Stimulated activated CD4-positive, alpha-beta T cell treated with anti-CD3 and anti-CD28 coated beads, TNF-alpha, amount 100 ng/mL, for 4 hours (primary cell): ENCODE measurements at places on chromosomes 1 and 21.

DNA sequence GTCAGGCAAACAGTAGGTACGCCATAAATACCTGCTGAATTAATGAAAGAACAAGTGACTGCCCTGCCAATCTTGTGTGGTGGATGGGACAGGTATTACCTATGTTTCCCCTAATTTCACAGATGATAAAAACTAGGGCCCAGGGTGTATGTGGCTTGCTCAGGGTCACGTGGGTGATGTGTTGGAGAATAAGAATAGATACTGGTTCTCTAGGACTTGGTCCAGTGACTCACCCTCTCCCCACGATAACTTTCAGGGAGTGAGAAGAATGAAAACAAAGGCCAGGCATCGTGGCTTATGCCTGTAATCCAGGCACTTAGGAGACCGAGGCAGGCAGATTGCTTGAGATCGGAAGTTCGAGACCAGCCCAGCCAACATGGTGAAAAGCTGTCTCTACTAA, 26.7 kb downstream of the SLC26A9 start:
- DNase-seq: no peak

DNA sequence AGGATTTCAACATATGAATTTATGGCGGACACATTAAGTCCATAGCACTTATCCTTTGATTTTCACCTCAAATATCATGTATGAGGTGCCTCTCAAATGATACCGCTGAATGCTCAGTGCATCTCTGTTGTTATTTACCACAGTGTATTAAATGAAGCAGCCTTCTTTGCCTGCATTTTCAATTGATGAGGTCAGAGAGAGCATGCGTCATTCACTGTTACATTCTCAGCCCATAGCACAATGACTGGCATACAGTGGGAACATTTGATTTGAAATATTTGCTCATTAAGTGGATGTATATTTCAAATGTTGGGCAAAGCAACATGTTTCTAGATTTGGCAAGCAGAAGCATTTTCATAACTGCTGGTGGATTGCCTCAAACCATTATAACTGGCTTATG, 45.7 kb downstream of the LRRC7 start:
- DNase-seq: no peak

DNA sequence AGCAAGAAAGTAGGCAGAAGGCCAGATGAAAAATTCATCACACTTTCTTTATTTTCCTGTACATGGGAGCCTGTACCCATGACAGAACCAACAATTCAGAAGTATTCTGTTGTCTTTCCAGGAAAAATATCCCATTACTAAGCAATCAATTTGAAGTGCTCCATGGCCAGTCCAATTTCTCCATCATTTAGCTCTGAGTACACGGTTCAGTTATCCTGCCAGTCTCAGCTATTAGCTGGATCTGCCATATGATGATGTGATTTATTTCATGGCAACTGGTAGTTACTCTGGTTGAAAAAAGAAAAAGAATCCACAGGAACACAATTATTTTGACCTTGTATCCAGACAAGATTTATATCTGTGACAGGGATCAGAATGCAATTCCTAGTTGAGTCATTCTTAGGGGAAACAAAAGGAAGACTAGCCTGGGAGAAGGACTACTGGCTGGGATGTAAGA, 70.6 kb upstream of the GORAB start:
- no peak for DNase-seq

DNA sequence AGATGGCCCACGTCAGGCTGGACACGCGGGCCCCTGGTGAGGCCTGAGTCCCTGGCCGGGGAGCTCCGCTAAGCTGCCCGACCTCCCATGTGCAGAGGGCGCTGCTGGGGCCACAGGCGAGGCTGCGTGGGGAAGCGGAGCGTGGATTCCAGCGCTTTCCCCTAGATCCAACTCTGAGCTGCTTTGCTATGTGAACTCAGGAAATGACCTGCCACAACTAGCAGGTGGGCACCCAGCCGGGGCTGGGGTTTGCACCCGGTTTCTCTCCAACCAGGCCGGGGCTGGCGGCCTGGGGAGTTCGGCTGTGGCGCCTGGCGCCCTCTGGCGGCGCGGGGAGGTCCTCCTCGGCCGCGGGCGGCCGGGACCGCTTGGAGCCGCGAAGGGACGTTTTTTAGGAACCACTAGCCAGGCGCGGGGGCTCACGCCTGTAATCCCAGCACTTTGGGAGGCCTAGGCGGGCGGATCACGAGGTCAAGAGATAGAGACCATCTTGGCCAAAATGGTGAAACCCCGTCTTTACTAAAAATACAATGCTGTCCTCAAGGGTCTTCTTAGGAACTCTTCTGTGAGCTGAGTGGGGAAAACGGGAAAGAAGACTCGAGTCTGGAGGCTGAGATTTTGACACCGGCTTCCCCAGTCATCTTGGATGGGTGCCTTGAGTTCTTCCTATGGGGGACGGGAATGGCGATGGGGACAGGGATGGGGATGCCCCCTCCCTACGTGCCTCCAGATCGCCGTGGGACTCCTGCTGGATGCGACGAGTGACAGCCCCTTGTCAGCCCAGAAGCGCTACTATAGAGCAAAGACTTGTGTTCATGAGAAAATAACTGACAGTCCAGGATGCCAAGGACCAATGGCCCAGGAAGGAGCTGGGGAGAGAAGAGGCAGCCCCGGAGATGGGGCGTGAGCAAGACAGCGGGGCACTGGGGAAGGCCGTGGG, 12.6 kb downstream of the PYCR2 start:
- peak; percentile 49 for DNase-seq

GRCh38 chr1:6508816-6509189, 17.3 kb upstream of the PLEKHG5 start:
- DNase-seq: no peak

- DNase-seq: no peak
These were observed 52.5 kb downstream of the SIM2 start for GRCh38 chr21:36751383-36751782.

- no peak for DNase-seq
These were observed 3.7 kb downstream of the IRF6 start for GRCh38 chr1:209802117-209802779.

DNA sequence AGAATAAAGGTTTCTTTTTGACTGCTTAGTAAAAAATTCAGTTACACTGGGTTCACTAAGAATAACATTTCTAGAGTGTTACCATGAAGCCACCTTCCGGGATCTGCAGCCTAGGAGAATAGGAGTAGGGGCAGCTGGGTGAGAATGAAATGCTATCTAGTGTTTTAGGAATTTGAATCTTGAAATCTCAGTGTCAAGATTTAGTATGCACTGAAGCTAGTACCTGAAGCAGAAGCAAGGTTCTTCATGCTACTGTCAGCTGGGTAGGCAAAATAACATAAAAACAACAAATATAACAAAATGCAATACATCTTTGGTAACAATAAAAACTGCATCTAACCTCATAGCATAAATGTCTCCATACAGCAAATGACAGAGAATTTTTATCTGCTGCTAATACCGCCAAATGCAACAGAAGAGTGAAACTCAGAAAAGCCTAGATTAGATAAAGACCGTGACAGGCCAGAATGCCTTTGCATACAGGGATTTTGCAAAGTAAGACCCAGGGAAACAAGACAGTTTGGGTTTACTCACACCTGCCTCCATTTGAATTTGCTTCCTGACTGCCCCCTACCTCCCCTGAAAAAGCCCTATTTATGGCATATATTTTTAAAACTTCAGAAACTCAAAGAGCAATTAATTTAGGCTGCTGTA, 58.2 kb downstream of the GADD45A start:
- no peak for DNase-seq

DNA sequence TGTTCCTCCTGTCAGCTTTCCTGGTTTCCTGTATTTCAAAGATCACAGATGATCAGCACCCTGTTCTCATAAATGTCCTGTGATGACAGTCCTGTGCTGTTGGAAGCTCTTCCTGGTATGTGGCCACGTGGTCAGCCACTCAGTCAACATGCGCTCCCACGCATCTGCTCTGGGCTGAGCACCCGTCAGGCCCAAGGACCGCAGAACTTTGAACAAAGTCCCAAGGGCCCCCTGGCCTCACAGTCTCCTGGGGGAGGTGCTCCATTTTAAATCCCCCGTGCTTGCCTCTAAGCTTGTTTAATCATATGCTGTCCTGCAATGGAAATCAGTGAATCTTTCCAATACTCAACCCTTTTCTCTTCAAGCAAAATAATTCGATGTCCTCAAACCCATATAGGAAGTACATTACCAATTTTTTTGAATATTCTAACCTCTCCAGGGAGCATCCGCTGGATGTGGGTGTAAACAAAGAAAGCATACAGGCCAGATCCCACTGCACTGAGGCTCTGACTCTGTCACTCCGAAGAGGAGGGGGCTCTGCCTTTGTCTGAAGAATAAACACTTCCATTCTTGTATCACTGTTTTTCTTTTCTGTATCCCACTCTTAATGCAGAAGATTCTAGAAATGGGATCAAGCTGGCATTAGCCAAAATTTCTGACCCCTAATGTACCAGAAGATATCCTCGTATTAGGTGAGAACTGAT, 250.3 kb downstream of the SDCCAG8 start:
- no peak for DNase-seq

DNA sequence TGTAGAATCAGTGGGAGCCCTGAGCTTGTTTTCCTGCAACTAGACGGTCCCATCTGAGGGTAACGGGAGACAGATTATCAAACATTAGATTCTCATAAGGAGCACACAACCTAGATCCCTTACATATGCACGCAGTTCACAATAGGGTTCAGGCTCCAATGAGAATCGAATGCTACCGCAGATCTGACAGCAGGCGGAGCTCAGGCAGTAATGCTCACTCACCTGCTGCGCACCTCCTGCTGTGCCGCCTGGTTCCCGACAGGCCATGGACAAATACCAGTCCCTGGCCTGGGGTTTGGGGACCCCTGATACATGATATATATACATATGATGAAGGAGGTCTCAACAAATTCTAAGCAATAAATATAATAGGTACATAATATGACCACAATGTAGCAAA, 19.7 kb upstream of the SMIM12 start:
- no peak for DNase-seq

DNA sequence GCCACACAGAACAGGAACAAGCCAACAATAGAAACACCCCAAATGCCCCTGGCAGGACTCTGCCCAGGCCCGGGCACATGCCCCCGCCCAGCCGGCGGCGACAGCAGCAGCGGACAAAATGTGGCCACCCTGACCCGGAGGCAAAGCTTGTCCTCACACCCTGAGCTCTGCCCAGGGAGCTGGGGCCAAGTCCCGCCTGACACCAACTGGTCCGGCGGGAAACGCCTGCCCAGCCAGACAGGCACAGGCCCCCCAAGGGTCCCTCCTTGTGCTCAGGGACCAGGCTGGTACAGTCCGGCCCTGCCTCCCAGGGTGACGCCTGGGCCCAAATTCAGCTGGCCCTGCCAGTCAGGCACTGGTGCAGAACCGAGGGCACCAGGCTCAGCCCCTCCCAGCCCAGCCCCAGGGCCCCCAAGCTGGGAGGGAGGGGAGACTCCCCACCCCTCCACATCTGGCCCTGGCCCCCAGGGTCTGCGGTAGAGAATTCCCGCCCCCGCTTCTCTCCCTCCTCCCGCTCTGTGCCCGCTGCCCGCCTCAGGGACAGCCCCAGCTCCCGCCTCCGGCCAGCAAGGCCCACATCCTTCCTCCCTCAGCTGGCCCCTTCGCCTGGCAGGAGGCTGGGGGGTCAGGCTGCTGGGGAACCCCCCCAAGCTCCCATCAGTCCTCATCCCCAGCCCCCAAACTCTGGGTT, 2.0 kb downstream of the AHDC1 start:
- no peak for DNase-seq

DNA sequence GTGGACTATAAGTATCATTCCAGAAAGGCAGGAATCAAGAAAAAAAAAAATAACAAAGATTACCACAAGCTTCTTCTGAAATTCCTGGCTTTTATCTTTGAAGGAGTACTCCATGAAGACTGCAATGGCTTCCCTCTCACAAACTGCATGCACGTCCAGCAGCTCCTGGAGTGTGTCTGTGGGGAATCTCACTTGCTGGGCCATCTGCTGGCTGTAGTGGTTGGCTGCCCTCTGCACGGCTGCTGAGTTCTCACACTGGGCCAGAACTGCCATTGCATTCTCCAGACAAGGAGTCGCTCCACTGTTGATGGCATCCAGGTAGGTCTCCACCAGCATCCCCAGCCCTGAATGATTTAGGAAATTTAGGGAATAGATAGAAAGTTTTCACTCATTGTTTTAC, 23.3 kb upstream of the GBP2 start:
- DNase-seq: no peak

DNA sequence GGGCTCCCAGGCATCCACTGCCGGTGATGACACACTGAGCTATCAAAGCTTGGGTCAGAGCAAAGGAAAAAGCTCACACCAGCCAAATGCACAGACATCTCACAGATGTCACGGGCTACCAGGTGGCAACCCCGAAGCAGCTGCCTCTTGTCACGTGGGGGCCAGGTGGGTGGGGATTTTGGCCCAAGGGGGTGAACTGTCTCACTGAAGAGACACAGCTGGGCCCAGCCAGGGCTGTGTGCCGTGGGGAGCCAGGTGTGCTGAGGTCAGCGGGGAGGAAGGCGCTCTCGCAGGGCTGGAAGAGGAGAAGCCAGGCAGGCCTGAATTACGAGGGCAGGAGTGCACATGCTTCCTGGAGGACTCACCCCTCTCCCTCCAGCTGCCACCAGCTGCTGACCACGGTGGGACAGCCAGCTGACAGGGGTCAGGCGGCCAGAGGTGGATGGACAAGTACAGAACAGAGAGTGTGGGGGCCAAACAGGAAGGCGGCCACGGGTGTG, 32.4 kb downstream of the KCNN3 start:
- no peak for DNase-seq

DNA sequence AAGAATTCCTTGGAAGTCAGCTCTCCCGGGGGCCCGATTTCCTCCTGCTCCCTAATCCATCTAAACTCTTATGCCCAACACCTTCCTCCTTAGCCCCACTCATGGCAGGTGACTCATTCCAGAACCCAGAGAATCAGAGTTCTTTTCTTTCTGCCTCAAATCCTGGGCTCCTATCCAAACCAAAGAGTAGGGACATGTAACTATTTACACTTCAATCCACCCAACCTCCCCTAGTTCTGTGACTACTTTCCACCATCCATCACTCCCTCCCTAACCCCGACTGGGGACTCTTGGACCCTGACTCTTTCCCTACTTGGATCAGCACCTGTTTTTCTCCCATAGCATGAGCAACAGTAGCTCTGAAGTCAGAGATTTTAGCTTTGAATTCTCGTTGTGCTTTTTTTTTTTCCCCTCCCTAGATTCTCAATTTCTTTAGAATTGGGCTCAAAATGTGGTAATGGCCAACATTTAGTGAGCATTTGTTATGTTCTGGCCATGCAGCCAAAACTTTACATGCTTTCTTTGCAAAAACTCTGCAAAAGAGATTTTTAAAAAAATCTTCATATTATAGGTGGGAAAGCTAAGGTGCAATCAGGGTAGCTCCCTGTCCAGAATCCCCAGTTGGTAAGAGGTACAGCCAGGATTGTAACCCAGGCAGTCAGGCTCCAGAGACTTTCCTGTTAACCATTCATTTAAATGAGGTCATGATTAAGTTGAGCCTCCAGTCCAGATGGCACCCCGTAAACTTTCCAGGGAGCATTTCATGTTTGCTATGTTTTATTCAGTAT, 7.5 kb upstream of the CYP4A11 start:
- DNase-seq: no peak

- no peak for DNase-seq
These were observed 731.8 kb upstream of the NCAM2 start for GRCh38 chr21:20266441-20266710.

- no peak for DNase-seq
These were observed 1.6 kb downstream of the P3H1 start for GRCh38 chr1:42765269-42765668.
